GM12864 (cell line): ENCODE measurements at places on chromosomes 1 and 21.

DNA sequence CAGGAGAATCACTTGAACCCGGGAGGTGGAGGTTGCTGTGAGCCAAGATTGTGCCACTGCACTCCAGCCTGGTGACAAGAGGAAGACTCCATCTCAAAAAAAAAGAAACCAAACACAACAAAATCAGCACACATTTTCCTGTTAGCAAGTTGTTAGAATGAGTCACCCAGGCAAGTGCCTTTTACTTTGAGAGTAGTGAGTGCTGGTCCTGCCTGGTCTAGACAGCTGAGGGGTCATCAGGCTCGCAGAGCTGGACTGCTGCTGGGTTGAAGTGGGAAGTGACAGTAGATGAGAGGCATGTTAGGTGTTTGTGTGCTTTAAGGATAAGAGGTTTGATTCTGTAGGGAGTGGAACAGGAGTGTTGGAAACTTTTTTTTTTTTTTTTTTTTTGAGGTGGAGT, 31.9 kb downstream of the GNPAT start:
- DNase-seq: no peak

DNA sequence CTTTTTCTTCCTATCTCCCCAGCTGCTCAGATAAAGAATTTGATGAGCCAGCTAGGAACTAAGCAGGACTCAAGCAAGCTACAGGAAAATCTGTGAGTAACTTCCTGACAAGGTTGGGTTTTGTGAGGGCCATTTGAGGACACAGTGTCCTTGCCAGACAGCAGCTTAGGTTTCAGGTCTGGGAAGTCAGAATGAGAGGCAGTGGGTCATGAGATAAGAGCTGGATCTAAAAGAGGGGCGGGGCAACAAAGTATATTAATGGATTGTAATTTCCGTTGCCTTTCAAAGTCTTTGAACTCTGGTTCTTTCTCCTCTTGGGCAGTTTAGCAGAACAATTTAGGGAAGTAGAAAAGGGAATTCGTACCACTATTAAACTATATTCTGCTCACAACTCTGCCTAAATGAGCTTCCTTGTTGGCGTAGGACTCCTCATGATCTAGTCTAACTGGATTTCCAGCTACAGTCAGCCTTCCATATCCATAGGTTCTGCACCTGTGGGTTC, 16.6 kb downstream of the STX12 start:
- no peak for DNase-seq

DNA sequence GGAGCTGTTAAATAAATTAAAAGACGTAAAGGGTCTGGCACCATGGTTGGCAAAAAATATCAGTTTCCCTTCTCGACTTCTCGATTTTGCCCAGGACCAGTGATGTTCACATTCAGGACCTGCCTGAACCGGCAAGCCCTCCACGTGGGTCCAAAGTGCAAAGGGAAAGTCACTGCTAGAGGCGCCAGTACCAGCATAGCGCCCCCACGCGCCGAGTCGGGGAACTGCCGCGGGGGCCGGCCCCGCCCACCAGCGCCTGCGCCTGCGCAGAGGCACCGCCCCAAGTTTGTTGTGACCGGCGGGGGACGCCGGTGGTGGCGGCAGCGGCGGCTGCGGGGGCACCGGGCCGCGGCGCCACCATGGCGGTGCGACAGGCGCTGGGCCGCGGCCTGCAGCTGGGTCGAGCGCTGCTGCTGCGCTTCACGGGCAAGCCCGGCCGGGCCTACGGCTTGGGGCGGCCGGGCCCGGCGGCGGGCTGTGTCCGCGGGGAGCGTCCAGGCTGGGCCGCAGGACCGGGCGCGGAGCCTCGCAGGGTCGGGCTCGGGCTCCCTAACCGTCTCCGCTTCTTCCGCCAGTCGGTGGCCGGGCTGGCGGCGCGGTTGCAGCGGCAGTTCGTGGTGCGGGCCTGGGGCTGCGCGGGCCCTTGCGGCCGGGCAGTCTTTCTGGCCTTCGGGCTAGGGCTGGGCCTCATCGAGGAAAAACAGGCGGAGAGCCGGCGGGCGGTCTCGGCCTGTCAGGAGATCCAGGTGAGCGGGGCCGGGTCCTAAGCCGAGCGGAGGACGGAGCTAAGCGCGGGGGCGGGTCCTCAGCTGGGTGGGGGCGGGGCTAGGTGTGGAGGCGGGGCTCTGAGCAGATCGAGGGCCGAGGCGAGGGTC, at the start of gene PINK1:
Gene PINK1, plus strand, starts transcription at position 269 of the 875 bp plus-strand sequence. Its CDS starts 91 bp downstream, at position 360.
- no peak for DNase-seq

- no peak for DNase-seq
These were observed 1122.5 kb downstream of the NCAM2 start for GRCh38 chr21:22120616-22121266.

DNA sequence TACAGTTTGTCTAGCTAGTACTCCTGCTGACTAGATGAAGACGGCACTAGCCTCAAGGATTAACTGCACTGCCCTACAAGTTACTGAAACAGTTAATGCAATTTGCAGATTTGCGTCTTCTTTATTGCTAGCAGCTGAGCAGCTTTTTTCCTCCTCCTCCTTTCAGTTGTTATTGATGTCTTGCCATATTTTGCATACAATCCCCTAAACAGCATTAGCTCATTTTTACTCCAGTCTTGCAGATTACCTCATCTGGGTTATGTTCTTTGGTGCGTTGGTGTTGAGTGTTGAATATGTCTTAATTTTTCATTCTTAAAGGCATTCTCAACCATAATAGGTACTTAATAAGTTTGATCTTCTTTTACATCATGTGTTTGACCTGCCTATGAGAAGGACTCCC, 363.4 kb upstream of the LYPLAL1 start:
- DNase-seq: no peak

- no peak for DNase-seq
These were observed 137.2 kb upstream of the POU3F1 start for GRCh38 chr1:38183747-38184146.
